T-helper 22 cell (primary cell): ENCODE measurements at places on chromosomes 7 and 10.

- DNase-seq: no peak
Observed at GRCh38 chr7:145219461-145219860, 383.6 kb upstream of the TPK1 start.

GRCh38 chr7:37342176-37342687 is 106.4 kb downstream of the ELMO1 start:
- no peak for DNase-seq

- no peak for DNase-seq
Observed at GRCh38 chr10:50480054-50481007, 143.4 kb downstream of the SGMS1 start.

DNA sequence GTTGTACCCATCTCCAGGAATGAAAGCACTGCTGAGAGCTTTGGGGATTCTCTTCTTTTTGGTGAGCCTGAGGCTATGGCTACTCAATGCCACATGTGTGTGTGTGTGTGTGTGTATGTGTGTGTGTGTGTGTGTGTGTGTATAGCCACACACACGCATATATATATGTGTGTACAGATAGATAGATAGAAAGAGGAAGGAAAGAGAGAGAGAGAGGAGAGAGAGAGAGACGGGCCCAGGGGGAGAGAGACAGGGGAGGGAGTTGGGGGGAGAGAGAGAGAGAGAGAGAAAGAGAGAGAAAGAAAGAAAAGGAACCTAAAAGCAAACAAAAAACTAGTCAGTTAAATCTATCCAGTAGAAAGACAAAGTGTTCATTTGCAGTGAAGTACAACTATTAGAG is 8.3 kb downstream of the SLC13A4 start:
- DNase-seq: no peak

DNA sequence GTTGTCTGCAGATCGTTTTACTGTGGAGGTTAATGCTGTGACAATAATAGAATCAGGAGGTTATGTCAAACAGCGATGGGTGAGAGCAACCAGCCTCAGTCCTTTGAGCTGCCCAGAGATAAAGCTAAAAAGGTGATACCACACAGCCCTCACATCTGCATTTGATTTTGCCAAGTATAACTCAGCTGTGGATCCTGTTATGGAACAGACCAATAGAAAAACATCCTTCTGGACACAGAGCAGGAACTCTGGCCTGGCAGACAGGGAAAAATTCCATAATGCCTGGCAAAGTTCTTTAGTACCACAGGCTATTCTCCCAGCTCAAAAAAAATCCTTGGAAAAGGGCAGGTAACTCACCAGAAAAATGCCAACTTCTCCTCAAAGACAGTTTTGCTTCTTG is 87.1 kb upstream of the PDLIM1 start:
- no peak for DNase-seq

DNA sequence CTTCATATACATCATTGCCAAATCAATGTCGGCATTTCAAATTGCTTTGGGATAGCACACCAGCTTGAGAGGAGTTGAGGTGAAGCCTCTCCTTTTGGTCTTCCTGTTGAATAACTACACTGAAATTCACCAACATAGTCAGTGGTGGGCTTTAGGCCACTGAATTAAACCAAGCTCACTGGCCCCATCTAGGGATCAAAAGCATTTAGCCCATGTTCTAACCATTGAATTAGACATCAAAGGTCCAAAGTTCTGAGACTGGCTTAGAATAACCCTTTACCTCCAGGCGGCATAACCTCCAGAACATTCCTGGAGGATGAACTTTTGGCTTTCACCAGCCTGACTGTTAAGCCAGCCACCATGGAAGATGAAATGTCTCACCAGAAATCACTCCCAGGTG is 54.6 kb downstream of the BPGM start:
- no peak for DNase-seq

DNA sequence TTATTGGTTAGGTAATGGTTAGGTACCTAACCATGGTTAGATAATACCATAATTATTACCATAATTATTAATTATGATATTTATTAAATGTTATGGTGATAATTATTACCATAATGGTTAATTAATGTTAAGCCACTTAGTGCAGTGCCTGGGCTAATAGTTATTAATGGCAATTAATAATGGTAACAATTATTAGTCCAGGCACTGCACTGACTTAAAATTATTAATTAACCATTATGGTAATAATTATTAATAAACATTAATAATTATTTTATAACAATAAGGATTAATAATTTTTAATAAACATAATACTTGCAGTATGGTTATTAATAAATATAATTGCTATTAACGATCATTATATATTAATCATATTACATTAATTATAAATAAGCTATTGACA is 604.0 kb downstream of the CALN1 start:
- DNase-seq: no peak

GRCh38 chr10:24623383-24623782 is 100.3 kb downstream of the ARHGAP21 start:
- DNase-seq: no peak

DNA sequence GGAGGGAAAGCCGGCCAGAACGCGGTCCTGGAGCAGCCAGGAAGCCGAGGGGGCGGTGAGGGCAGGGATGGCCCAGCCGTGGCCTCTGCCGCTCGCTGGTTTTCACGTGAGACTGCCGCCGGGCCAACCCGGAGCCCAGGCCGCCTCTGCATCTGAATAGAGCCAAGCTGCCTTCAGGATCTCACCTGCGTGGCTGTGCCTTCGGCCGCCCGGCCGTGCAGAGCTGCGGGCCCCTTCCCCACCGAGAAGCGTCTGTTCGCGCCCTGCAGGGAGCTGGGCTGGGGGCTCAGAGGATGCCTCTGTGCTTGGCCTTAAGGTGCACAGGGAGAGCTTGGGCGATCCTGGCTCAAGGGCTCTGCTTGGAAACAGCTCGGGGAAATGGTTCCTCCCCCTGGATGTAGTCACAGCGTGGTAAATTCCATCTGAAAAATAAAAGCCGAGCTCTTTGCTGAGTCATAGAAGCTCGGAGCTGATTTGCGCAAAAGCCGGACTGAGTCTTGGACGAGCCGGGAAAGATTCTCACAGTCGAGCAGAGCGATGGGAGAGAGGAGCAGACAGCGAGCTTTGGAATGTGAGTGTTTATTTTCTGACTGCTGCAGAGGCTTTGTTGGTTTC is at the start of gene JAKMIP3:
JAKMIP3 (plus strand) TSS at position 456 of the 615 bp plus-strand sequence. CDS start 38,863 bp downstream, outside the sequence.
- DNase-seq: no peak

GRCh38 chr10:43570971-43571370 is 3.4 kb downstream of the ZNF239 start:
- DNase-seq: no peak

GRCh38 chr7:25758559-25758958 is 393.4 kb upstream of the NFE2L3 start:
- DNase-seq: no peak

DNA sequence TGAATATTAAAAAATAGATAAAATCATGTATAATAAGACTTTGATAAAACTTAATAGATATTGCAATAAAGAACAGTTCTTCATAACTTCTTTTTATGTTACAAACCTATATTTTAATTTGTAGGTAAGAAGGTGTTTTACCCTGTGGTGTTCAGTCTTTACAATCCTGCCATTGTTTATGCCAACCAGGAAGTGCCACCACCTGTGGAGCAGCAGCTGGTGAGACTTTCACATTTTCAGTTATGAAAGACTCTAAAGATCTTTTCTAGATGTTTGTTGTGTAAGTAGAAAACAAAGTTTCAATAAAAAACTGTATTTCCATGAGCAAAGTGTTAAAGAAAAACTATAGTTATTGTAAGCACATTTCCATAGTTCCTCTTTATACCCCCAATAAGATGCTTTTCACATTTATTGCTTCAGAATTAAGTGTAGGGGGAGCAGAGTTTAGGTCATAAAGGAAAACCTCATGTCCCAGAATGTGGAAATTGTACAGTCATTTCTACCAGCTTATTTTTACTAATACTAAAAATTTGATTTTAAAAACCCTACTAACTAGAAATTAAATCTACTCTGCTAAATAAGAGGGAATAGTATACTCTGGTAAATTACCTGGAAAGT is 28.7 kb downstream of the CSGALNACT2 start:
- no peak for DNase-seq

DNA sequence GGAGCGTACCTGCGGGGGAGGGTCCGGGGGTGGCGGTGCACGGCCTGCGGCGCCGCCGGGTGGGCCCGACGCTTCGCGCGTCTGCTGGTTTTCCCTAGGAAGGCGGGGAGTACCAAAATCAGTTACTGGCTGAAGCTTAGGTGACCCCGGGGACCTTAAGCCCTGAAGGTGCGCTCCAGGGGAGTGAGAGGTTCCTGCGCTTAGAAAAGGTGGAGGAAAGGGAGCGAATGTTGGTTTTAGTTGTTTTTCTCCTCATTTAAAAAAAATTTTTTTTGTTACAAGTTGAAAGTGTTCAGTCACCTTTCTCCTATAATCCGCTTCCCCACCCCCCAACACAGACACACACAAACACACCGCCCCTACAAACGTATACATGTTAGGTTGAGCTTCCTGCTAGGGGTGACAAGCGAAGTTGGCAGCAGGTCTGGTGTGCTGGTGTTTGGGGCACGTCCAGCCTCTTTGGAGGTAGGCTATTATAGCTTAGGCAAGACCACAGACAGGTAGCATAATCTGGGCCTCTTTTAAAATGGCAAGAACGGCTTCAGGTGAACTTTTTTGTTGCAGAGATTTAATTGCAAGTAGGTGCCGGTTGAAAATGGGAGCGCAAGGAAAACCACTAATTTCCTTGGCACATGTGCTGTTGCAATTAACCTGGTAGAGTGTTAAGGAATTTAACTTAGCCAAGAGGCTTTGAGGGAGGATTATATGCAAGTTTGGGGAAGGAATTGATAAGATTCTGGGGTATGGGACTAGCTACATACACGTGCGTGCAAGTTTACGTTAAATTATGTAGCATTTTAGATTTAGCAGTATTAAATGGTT is 945 bp downstream of the ADD3 start:
- peak; percentile 27 for DNase-seq

- DNase-seq: no peak
Observed at GRCh38 chr10:124677293-124677699, 66.9 kb downstream of the FAM53B start.

GRCh38 chr7:28607855-28608193 is 195.5 kb downstream of the CREB5 start:
- no peak for DNase-seq

- DNase-seq: peak; percentile 63
Observed at GRCh38 chr7:105677817-105678573, 96.7 kb upstream of the EFCAB10 start.

- DNase-seq: no peak
Observed at GRCh38 chr7:38656968-38657367, 25.8 kb upstream of the AMPH start.

GRCh38 chr7:87505122-87505521 is 29.6 kb upstream of the ABCB4 start:
- DNase-seq: no peak

DNA sequence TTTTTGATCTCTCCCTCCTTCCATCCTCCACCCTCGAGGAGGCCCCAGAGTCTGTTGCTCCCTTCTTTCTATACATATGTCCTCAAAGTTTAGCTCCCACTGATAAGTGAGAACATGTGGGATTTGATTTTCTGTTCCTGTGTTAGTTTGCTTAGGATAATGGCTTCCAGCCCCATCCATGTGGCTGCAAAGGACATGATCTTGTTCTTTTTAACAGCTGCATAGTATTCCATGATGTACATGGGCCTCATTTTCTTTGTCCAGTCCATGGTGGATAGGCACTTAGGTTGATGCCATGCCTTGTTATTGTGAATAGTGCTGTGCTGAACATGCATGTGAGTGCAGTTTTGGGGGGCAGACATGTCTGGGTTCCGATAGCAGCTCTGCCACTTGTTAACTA is 51.4 kb downstream of the GATA3 start:
- DNase-seq: no peak

- DNase-seq: no peak
Observed at GRCh38 chr10:98295401-98295811, 27.4 kb upstream of the LOXL4 start.

DNA sequence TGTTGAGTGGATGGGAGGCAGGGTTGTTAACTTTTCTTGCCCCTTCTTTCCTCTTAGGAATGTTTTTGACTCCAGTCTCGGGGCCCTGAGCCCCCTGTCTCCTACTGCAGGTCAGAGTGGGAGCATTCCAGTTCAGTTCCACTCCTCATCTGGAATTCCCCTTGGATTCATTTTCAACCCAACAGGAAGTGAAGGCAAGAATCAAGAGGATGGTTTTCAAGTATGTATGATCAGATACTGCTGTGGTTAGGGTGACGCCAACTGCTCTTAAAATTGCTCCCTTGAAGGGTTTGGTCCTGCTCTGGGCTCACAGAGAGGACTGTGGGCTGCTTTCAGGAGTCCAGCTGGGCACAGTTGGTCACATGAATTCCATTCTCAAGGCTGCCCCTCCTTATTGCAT is 22.0 kb downstream of the VWA2 start:
- DNase-seq: no peak

DNA sequence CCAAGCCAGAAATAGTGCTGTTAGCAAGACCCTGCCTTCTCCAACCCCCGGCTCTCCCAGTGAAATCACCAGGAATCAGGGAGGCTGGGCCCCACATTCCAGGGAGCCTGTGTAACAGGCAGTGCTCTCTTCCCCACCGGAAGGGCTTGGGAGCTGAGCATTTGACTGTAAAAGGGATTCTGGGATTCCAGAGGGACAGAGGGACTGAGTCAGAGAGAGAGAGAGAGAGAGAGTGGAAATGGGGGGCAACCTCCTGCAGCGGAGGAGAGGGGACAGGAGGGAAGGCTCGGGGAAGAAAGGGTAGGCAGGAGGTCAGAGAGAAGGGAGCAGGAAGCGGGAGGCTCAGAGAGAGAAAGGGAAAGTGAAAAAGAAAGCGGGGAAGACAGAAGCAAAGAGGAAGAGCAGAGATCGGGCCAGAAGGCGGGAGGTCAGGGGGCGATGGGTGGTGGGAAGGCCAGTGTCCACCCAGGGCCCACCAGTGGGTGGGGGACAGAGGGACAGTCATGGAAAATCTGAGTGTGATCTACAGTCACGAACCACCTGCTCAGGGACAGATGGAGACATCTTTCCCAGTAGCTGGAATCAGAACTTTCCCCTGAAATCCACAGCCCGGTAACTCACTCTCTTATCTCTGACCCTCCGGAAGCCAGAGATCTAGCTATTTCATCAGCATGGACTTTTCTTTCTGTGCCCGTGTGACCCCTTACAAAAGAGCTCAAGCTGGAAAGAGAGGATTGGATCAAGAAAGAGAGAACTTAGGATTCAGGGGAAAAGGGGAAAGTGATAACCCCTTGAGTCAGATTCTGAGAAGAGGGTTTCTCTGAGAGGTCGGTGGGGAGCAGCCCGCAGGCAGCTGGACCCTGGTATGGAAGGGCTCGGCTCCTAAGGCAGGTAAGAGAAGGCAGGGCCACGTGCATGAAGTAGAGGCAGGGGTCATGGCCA is 4.6 kb upstream of the SERPINE1 start:
- no peak for DNase-seq

DNA sequence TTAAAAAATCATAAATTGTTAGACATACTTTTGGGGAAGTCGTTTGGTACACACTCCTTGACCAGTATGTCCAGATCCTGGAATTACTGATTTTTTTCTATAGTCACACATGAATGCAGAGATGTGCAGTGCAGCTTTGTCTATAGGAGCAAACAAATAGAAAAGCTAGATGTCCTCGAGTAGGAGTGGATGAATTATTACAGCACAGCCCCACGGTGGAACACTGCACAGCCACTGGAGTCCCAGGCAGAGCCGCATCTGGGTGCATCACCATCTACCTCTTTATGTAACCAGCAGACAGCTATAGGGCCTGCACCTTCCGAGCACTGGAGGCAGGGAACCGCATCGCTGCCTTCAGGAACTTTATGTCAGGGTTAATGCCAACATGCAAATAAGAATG is 17.0 kb upstream of the RET start:
- no peak for DNase-seq

GRCh38 chr10:68628576-68629127 is 68.5 kb downstream of the TET1 start:
- no peak for DNase-seq
